LHCN-M2 (cell line): ENCODE measurements at places on chromosomes 13 and 19.

DNA sequence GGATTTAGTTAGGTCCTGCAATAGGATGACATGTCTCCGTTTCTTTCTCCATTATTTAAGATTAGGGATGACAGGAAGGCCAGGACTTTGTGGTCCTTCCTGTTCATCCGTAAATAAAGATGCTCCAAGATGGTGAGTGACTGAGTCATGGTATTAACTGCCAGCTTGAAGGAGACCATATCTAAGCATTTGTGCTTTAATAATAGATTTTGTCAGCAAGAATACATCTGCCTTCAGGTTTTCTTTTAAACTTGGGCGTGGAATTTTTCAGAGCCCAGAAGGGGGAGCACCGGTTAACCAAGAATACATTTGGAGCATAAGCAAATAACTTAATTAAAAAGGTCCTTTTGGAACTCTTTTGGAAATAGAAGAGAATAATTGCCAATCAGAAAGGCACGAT is 68.2 kb downstream of the ARHGAP35 start:
- peak; percentile 35 for DNase-seq

GRCh38 chr13:66102864-66103263 is 1127.3 kb downstream of the PCDH9 start:
- DNase-seq, result peak; percentile 26

GRCh38 chr13:50892210-50892944 is 17.2 kb upstream of the RNASEH2B start:
- no peak for DNase-seq

DNA sequence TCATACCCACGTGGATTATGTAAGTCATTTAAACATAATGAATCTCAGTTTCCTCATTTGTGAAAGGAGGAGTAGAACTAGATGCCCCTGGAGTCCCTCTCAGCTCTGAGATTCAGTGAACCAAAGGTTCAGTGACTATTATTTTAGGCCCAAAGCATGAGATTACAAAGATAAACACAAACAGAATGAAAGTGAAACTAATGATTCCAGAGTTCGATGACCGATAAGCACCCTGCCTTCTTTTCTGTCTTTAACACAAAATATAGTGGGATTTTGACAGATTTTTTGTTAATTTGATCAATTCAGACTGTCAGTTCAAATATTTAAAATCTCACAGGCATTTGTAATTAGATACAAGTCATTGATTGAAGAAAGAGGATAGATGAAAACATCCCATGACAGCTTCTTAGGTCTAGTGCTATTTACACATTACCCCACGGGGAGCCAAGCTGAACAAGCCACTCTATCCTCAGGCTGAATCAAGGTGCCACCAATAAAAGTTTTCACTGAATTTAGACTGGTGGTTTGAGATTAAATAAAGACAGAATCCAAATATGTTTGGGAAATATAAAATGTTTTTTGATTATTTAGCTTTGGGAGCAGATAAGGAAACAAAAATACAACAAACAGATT is 64.6 kb upstream of the RAP2A start:
- peak; percentile 28 for DNase-seq

GRCh38 chr19:16851031-16851712 is 22.0 kb downstream of the SIN3B start:
- no peak for DNase-seq

DNA sequence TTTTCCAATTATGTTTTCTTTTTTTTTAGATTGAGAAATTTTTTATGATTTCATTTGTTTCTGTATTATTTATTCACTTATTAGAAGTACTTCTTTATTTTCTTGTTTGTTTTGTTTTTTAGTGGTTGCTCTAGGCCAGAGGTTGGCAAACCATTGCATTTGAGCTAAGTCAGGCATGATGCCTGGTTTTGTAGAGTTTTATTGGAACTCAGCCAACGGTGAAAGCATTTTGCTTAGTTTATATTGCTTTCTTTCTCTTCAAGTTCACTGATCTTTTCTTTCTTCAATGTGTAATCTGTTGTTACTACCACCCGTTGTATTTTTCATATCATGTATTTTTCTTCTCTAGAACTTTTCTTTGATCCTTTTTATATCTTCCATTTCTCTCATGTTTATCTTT is 19.7 kb downstream of the ZNF567 start:
- DNase-seq, result peak; percentile 10

GRCh38 chr13:20190481-20191310 is 2.0 kb downstream of the GJB2 start:
- DNase-seq, result peak; percentile 92

DNA sequence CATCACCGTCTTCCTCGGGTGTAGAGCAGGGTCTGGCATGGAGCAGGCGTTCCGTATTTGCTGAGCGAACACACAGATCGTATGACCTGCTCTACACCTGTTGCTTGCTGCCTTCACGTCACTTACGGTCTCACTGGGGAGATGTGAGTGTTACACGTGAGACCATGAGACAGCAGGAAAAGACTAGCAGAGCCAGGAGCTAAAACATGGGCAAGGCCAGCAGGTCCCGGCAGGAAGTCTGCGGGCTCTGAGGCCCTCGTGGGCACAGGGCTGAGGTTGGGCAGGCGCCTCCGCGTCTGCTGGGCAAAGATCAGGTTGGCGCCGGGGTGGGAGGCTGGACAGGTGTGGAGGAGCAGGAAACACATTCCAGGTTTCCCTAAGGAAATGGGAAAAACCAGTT is 19.7 kb upstream of the GTF3A start:
- no peak for DNase-seq

- DNase-seq, result no peak
Measured at GRCh38 chr19:54659300-54659699, 3.5 kb upstream of the LILRB4 start.

- peak; percentile 5 for DNase-seq
Measured at GRCh38 chr13:105948143-105948542, 587.3 kb downstream of the EFNB2 start.

GRCh38 chr13:50914176-50914700 is 4.6 kb downstream of the RNASEH2B start:
- DNase-seq, result no peak

- DNase-seq, result no peak
Measured at GRCh38 chr13:39892721-39893685, 237.5 kb downstream of the COG6 start.

DNA sequence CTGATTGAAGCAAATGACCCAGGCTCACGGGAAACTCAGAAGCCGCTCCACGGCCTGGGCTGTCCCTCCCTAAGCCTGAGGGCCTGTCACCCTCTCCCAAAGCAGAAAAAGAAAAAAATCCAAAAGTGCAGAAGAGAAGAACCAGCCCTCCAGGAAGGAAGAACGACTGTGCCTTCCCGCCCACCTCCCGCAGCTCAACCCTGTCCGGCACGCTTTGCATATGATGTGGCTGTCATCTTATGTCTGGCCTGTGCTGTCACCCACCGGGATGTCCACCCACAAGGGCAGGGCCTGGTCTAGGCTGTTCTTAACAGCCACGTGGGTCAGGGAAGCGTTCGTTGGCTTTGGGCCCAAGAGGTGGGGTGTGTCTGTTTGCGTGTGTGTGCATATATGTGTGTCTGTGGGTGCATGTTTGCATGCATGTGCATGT is 13.7 kb downstream of the ZBTB7A start:
- DNase-seq, result no peak

DNA sequence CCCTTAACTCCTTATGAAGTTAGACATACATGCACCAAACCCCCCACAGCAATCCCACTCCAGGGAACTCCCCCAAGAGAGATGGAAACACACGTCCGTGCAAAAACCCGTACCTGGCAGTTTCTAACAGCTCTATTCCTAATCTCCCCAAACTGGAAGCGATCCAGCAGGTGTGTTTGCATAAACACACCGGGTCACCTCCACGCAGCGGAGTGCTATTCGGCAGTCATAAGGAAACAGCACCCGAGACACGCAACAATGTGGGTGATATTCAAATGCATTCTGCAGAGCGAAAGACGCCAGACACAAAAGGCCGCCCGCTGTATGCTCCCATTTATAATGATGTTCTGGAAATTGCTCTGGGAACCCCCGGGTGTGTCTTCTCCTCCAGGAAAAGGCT is 6.8 kb upstream of the ZNRF4 start:
- DNase-seq, result no peak

DNA sequence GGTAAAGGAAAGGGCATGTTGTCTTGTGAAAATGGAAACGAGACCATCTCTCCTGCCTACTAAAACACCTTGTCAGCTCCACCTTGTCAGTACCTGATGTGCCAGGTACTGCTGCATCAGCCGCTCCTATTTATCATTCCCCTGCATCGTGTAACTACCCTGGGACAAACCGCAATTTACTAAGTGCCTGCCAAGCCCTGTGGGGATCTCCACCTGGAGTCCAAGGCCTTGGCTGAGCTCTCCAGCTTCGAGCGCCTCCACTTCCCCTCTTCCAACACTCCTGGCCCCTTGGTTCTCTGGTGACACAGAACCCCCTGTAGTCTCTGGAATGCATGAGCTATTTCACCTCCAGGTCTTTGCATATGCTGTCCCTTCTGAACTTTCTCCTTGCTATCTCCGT is 25.9 kb upstream of the CCNP start:
- no peak for DNase-seq

GRCh38 chr13:110907951-110908898 is 6.6 kb downstream of the ANKRD10 start:
- peak; percentile 39 for DNase-seq

DNA sequence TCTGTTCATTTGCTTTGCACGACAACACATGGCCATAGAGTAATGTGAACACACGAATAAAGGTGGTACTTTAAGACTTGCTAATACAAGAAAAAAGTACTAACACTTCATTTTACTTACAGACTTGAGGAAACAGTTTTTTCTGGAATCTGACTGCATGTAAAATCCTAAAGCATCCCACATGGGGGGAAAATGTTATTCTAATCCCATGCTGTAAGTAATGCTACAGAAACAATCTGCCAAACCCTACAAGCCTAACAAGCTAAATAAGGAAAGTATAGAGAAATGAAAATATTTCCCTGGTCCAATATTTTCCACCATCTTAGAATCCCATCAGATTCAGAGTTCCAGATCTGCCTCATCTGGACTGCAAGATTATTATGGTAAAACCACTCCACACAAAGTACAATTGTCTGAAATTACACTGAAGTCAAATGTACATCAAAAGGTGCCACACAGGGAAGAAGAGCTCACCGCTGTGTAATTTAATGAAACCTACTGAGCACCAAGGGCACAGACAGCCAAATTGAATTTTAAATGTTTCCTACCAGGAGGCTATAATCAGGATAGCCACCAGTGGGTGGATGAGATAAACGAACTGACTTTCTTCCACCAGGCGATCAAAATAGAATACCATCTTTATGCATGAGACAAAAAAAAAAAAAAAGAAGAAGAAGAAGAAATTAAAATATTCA is 22.0 kb downstream of the LHFPL6 start:
- DNase-seq, result no peak

- DNase-seq, result no peak
Measured at GRCh38 chr13:33175991-33176390, 109.6 kb downstream of the STARD13 start.

DNA sequence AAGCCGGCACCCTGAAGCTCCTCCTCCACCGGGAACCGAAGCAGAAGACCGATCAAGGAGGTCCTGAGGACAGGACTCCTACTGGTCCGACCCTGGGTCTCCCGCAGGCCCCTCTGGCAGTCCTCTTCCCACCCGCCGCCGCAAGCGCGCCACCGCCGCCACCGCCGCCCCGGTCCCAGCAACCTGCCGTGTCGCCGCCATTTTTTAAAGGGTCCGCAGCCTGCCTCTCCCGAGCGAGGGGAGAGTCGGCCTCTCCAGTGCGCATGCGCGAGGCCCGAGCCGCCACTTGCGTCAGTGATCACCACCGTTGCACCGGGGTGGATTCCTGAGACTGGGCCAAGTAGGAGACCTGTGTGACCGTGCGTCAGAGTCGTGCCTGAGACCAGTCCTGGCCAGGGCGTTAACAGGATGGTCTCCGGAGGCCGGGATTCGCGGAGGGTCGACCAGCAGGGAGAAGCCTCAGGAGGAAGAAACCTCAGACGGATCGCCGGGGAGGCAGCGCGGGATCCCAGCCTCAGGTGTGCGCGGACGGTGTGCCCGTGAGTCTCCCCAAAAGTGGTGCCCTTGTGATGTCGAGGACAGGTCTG is 51.6 kb downstream of the ZNF146 start:
- DNase-seq, result no peak

GRCh38 chr13:113454936-113455335 is 1.6 kb upstream of the ADPRHL1 start:
- no peak for DNase-seq

DNA sequence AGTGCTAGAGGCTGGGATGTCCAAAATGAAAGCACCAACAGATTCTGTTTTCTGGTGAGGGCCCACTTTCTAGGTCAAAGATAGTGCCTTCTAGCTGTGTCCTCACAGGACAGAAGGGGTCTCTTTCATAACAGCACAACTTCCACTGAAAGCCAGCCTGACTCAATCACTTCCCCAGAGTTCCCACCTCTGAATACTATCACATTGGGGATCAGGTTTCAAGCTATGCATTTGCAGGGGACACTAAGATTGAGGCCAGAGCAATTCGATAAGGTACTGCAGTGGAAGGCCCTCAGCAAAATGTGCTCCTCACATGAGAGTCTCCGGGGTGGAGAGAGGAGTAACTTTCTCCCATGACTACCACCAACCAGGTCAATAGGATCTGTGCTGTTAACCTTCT is 1501.5 kb downstream of the EFNB2 start:
- DNase-seq, result no peak

DNA sequence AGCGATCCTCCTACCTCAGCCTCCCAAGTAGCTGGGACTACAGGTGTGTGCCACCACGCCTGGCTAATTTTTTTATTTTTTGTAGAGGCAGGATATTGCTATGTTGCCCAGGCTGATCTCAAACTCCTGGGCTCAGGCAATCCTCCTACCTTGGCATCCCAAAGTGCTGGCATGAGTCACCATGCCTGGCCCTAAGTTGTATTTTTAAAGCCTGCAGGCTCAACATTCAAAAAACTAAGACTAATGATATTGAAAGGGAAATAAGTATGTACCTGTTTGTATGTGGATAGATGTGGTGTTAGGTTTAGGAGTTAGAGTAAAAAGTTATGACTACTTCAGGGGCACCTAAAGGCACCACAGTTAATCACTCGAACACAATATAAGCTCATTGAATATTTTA is 5.4 kb upstream of the IPO5 start:
- no peak for DNase-seq

- DNase-seq, result no peak
Measured at GRCh38 chr13:50406831-50407230, 391.6 kb downstream of the KCNRG start.

- peak; percentile 58 for DNase-seq
Measured at GRCh38 chr13:48437371-48437770, 24.5 kb upstream of the LPAR6 start.

GRCh38 chr19:49954092-49954829 is 6.7 kb downstream of the SIGLEC11 start:
- peak; percentile 37 for DNase-seq
